Osteocyte (in vitro differentiated cells): ENCODE measurements at places on chromosomes 13 and 19. TPM values are rescaled to one million over a fixed set of nuclear protein-coding genes. Genes with fewer than 3 reads are reported as not detected.

The RGL3 gene
- total RNA-seq, result 1.1 and 1.9 TPM in 2 replicates

The ONECUT3 gene
- not detected in 2 replicates for total RNA-seq

The ABCA7 gene
- 16.7 and 17.8 TPM in 2 replicates for total RNA-seq

The ATXN8OS gene
- total RNA-seq, result not detected in 2 replicates

The ZNF221 gene
- 9.2 and 11.4 TPM in 2 replicates for total RNA-seq

The CDX2 gene
- total RNA-seq, result not detected in 2 replicates

DNA sequence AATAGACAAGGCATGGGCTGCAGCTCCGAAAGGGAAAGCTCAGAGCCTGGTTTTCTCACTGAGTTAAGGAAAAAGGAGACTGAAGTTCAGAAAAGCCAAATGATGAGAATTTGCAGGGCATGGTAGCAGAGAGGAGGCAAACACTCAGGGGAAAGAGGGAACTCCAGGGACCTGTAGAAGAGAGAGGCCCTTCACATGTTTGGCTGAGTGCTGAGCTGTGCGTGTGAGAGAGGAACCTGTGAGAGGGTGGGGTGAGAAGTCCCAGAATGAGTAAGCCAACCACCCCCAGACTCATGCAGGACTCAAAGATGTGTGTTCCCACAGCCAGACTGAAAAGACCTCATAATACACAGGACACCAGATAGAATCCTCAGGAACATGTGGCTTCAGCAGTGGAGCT, 2.8 kb upstream of the CRYL1 start:
- H3K4me1 ChIP-seq, result peaks cover 12% of the 10 kb centered on the region
- H3K27me3 ChIP-seq, result no peaks in the 10 kb centered on the region
- no peak overlapping the region for H3K27ac ChIP-seq
- H3K4me3 ChIP-seq, result no peak overlapping the region

- H3K4me1 ChIP-seq, result no peaks in the 10 kb centered on the region
- no peak within 1 kb of the TSS for H3K4me3 ChIP-seq
- no peaks in the 10 kb centered on the region for H3K36me3 ChIP-seq
- H3K27me3 ChIP-seq, result no peaks in the 10 kb centered on the region
These were observed at the start of gene CYP4F11 for GRCh38 chr19:15934332-15935078. Gene CYP4F11, minus strand, starts transcription at chr19:15934529. Its CDS starts 121 bp downstream, at chr19:15934408.

DNA sequence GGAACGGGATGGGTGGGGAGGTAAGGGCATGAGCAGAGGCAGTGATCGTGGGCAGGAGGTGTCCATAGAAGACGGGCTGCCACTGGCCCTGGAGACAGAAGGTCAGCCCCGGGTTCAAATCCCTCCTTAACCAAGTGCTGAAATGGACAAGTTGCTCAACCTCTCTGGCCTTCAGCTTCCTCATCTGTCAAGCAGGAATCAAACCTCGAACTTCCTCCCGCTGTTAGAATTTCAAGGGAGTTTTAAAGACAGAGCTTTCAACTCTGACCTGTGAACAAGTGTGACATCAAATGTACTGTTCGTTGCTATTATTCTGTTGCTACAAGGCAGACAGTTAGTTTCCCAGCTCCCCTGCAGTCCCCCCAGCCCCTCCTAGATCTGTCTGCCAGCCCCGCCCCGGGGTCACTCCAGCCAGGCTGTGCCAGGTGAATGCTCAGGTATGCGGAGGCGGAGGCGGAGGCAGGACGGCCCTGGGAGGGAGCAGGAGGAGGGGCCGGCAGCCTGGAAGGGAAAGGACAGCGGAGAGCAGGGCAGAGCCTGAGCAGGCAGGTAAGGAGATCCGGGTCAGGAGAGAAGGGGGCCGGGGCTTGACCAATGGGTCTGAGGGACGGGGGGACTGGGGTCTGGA, at the start of gene EPS8L1:
TSS of gene EPS8L1 (plus strand) at position 499 of the 628 bp plus-strand sequence. CDS start 576 bp downstream, outside the sequence.
- H3K4me3 ChIP-seq, result no peak within 1 kb of the TSS
- no peak within 1 kb of the TSS for H3K27ac ChIP-seq
- H3K36me3 ChIP-seq, result no peaks in the 10 kb centered on the region

DNA sequence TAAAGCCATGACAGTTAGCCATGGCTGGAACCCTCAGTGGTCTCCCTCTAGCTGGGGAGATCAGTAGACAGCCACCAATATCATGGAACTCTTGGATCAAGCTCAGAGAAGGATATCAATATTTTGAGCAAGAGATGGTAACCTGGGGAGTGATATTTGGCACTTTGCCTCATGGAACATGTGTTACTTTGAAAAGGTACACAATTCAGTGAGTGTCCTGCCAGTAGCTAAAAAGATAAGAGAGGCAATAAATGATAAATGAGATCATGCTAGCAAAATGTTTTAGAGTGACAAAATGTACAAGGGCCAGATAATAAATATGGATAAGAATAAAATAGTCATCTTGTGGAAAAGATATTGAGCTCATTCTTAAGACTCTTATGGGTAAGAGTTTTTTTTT, 1618.7 kb downstream of the OLFM4 start:
- H3K36me3 ChIP-seq, result no peaks in the 10 kb centered on the region
- DNase-seq, result no peak
- H3K4me1 ChIP-seq, result no peaks in the 10 kb centered on the region
- H3K4me3 ChIP-seq, result no peak overlapping the region

DNA sequence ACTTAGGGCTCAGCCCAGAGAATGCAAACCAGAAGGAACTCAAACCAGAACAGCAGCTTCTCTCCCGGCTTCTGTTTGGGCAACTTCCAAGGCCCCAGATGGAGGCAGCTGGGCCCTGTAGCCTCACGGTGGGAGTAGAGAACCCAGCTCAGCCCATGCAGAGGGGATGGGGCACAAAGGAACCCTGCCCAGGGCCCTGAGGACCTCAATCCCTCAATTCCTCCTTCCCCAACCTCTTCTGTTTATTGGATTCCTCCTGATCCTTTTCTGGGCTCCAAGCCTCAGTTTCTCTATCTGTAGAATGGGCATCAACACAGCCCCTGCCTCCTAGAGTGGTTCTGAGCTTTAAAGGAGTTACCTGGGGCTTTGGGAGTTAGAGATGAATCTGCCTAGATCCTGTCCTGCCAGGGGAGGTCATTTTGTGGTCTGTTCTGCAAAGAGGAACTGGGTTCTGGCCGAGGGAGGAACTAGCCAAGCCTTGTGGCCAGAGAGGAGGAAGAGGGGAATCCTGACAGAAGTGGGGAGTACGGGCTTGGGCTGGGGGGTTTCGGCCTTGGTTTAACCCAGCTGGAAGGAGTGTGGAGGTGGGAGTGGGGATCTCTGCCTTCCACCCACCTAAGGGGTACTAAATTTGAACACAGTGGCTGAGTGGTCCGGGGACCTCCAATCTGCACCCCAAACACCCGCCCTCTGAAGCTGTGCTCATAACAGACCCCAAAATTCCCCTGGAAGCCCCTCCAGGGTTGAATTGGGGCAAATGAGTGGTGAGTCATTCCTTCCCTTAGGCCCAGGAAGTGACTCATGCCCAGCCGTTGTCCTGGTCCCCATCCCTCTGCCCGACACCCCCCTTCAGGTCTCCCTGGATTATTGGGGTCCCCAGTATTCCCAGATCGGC, 2.7 kb downstream of the ADGRE5 start:
- H3K4me1 ChIP-seq, result peaks cover 31% of the 10 kb centered on the region
- H3K27me3 ChIP-seq, result no peaks in the 10 kb centered on the region
- no peak for DNase-seq
- no peak overlapping the region for H3K4me3 ChIP-seq
- peak overlapping the region; percentile 91 for H3K27ac ChIP-seq

- H3K4me1 ChIP-seq, result peaks cover 4% of the 10 kb centered on the region
- no peaks in the 10 kb centered on the region for H3K27me3 ChIP-seq
- no peak for DNase-seq
- H3K4me3 ChIP-seq, result no peak overlapping the region
- H3K27ac ChIP-seq, result no peak overlapping the region
- H3K36me3 ChIP-seq, result no peaks in the 10 kb centered on the region
These were observed 8.3 kb downstream of the NTN5 start for GRCh38 chr19:48664476-48664875.

GRCh38 chr19:15268928-15269253, 36.6 kb upstream of the EPHX3 start:
- H3K27me3 ChIP-seq, result no peaks in the 10 kb centered on the region
- peak overlapping the region; percentile 50 for H3K27ac ChIP-seq
- peaks cover 67% of the 10 kb centered on the region for H3K4me1 ChIP-seq
- no peak for DNase-seq
- no peak overlapping the region for H3K4me3 ChIP-seq
- peaks cover 60% of the 10 kb centered on the region for H3K36me3 ChIP-seq

- no peak overlapping the region for H3K4me3 ChIP-seq
- H3K36me3 ChIP-seq, result no peaks in the 10 kb centered on the region
- no peak overlapping the region for H3K27ac ChIP-seq
- peak; percentile 51 for DNase-seq
These were observed 139.3 kb upstream of the ZNF507 start for GRCh38 chr19:32206065-32206464.

- peaks cover 13% of the 10 kb centered on the region for H3K4me1 ChIP-seq
- DNase-seq, result no peak
- no peaks in the 10 kb centered on the region for H3K36me3 ChIP-seq
These were observed 690 bp upstream of the B3GNT8 start for GRCh38 chr19:41427647-41428480.

DNA sequence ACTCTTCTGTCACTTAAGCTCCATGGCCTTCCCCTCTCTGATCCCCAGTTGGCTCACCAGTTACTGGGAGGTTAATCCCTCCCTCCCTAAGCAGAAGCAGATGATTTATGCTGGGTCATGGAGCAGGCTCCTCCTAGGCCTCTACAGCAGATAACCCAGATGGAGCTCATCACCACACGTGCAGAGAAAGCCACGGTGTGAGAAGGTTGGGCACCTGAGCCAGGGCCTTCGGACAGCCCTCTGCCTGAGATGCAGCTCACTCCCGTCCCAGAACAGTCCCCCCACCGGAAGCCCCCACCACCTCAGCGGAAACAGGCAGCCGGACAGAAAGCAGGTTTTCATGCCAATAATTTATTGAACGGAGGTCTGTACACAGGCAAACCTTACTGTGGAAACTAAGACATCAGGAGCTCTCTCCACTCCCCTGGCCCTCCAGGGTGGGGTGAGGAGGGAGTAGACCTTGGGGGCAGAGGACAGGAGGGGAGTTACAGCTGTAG, 9.8 kb downstream of the ZNF526 start:
- H3K4me1 ChIP-seq, result peaks cover 7% of the 10 kb centered on the region
- no peaks in the 10 kb centered on the region for H3K27me3 ChIP-seq
- no peak for DNase-seq

DNA sequence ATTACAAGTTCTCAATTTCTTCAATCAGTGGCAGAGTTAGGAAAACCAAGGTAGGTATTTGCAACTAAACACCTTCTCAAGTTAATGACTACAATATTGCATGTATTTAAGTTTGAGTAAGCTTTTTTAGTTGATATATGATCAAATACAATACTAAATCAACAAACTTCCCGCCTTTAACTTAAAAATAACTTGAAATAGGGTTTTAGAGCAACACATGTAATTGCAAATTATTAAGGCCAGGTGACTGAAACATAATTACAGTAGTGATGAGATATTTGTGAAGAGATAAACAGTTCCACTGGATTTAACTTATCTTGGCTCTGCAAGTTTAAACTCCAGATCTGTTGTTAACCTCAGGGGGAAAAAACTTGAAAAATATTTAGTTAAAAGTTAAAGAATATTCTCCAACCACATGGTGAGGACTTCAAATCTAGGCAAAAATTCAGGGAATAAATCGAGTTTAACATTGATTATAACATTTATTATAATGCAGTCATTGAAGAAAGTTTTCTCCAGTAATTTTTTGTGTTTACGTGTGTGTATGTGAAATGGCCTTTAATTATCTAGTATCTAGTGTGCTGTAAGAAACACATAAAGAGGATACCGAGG, 3.6 kb downstream of the DACH1 start:
- H3K27me3 ChIP-seq, result peaks cover 69% of the 10 kb centered on the region
- DNase-seq, result no peak
- H3K27ac ChIP-seq, result no peak overlapping the region

DNA sequence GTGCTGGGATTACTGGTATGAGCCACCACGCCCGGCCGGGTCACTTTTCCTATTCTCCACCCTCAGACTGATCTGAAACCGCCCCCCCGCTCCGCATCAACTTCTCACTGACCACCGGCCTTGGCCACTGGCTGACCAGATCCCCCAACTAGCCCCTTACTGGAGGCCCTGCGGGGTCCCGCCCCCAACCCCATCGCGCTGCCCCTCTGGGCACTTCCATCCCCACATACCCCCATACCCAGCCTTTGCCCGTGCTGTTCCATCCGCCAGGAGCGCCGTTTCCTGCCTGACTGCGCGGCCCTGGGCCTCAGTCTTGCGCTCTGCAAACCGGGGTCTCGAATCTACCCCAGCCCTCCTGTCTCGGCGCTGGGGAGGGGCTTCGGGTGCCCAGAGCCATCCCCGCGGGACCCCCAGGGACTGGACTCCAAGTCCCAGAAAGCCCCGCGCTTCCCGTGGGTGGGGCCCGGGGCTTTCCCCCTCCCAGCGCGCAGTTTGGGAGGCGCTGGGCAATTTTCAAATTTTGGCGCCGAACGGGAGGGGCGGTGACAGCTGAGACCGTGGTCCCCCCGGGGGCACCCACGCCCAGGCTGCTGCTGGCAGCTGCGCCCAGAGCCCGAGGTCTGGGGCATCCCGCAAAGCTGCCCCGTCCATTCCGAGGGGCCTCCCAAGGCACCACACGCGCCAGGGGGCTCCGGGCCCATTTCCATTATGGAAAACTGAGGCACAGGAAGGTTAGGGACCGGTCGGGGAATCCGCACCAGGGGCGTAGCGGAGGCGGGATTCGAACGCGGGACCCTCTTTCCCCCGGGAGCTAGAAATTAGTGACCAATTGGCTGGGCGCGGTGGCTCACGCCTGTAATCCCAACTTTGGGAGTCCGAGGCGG, 5.2 kb upstream of the LMNB2 start:
- peaks cover 23% of the 10 kb centered on the region for H3K4me1 ChIP-seq
- H3K27ac ChIP-seq, result peak overlapping the region; percentile 74
- no peaks in the 10 kb centered on the region for H3K36me3 ChIP-seq
- H3K4me3 ChIP-seq, result peak overlapping the region; percentile 79

GRCh38 chr13:36026531-36026930, 104.7 kb downstream of the DCLK1 start:
- no peaks in the 10 kb centered on the region for H3K36me3 ChIP-seq
- DNase-seq, result no peak
- H3K4me3 ChIP-seq, result no peak overlapping the region
- peaks cover 13% of the 10 kb centered on the region for H3K27me3 ChIP-seq
- H3K27ac ChIP-seq, result no peak overlapping the region
- H3K4me1 ChIP-seq, result peaks cover 16% of the 10 kb centered on the region

DNA sequence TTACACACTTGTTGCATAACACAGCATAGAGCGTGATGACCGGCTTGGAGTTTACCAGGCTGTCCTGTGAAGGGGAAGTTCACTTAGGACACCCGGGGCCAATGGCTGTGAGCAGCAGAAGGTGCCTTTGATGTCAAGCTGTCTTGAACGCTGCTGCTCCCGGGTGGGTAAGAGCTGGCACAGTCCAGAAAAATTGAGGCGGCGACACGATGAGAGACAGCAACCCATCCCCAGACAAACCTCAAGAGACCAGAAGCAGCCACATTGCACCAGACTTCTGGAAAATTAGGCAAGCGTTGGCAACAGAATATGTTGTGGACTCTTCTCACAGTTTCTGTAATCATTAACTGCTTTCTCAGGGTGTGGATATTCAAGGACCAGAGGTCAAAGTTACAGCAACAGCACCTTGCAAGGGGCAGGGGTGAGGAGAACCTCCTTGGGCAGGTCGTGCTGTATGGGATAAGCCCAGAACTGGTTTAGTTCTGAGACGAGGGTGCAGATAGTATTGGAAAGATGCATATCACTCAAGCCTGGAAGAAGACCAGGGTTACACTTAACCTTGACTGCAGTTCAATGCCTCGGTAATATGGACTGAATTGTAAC, 10.1 kb downstream of the NFILZ start:
- no peak overlapping the region for H3K27ac ChIP-seq
- no peak for DNase-seq
- H3K4me3 ChIP-seq, result no peak overlapping the region
- H3K36me3 ChIP-seq, result peaks cover 1% of the 10 kb centered on the region
